ENCODE measurements at places on chromosomes 5 and 9. TPM values are rescaled to one million over a fixed set of nuclear protein-coding genes. Genes with fewer than 3 reads are reported as not detected.

DNA sequence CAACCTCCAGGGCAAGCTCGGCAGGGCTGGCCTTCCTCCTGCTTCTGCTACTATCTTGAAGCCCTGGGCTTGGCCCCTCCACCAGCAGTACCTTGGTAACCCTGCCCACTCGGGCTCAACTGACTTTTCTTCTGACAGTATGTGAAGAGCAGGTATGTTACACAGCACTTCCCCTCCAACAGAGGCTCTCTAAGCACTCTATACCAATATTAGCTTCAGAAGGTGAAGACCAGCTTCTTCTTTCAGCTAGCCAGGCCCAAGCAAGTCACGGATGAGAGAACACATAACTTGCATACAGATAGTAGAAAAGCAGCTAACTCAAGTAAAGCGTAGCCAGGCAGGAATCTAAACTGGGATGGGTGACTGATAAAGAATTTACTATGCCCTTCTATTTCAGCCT is 64.3 kb downstream of the FEM1C start:
- H3K4me3 ChIP-seq = no peak overlapping the region
- no peaks in the 10 kb centered on the region for H3K36me3 ChIP-seq
- H3K27me3 ChIP-seq = no peaks in the 10 kb centered on the region
- DNase-seq = no peak
- peaks cover 34% of the 10 kb centered on the region for H3K4me1 ChIP-seq
- H3K27ac ChIP-seq = no peak overlapping the region

DNA sequence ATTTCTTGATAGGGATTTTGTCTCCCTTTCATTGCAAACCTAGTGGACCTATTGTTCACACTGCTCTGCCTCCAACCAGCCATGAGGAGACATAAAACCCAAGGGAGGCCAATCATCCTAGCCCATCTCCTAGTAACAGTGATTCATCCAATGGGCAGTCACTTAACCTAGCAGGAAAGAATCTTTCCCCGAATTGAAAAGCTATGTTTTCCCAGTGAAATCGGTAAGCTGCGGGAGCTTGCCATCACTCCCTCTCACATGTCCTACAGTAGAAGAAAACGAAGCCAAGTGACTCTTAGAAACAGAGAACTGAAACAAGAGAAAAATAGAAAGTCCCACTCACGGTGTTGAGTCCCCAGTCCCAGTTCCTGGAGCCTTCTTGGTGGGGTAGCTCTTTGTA is 123.3 kb downstream of the SUSD1 start:
- no peak overlapping the region for H3K27ac ChIP-seq
- no peaks in the 10 kb centered on the region for H3K27me3 ChIP-seq
- no peak overlapping the region for H3K4me3 ChIP-seq
- H3K36me3 ChIP-seq = peaks cover 46% of the 10 kb centered on the region
- peaks cover 4% of the 10 kb centered on the region for H3K4me1 ChIP-seq

- DNase-seq = no peak
- no peak overlapping the region for H3K27ac ChIP-seq
- H3K36me3 ChIP-seq = no peaks in the 10 kb centered on the region
- no peaks in the 10 kb centered on the region for H3K27me3 ChIP-seq
- no peak overlapping the region for H3K4me3 ChIP-seq
Measured at GRCh38 chr9:103397868-103398600, 402.9 kb downstream of the CYLC2 start.

The NPR3 gene
- not detected for polyA plus RNA-seq

DNA sequence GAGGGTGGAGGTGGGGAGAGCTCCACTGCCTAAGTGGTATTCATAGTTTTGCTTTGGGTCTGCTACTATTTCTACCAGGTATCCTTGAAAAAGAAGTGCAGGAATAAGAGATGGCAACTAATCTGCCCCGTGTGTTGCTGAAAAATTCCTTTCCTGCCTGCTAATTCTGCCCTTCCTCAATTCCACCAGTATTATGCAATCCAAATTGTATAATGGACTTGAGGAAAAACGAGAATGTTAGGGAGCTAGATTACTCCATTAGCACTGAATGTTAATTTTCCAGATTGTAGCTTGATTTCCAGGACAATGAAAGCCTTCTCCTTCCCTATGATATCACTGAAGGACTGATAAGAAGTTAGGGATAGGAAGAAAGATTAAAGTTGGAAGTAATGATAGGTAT is 16.9 kb downstream of the ADAM19 start:
- no peak for DNase-seq
- H3K27me3 ChIP-seq = no peaks in the 10 kb centered on the region
- no peak overlapping the region for H3K4me3 ChIP-seq

The SAPCD2 gene
- polyA plus RNA-seq = 0.03 TPM

DNA sequence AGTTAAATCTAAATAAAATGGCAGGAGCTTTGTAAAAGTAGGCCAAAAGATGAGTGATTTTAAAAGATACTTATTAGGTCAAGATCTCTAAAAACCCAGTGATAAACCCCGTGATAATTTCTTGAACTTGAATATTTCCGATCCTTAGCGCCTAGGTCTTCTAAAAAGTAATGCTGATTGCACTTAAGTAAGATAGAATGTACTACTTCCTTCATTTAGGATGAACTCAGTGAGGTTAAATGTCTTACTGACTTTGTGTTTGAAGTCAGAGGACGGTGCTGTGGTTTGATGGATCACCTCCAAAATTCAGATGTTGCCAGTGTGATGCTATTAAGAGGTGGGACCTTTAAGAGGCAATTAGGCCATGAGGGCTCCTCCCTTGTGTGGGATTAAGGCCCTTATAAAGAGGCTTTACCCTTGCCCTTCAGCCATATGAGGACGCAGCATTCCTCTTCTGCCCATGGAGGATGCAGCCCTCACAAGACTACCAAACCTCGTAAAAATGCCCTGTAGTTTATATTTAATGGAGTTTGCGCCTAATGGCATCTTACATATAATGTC is 130.1 kb downstream of the TRIO start:
- H3K27me3 ChIP-seq = no peaks in the 10 kb centered on the region
- peaks cover 13% of the 10 kb centered on the region for H3K36me3 ChIP-seq
- H3K27ac ChIP-seq = no peak overlapping the region
- no peak for DNase-seq

GRCh38 chr5:176670449-176670848 is 23.2 kb downstream of the TSPAN17 start:
- H3K36me3 ChIP-seq = no peaks in the 10 kb centered on the region
- DNase-seq = no peak

The SLC45A2 gene
- not detected for polyA plus RNA-seq

GRCh38 chr5:175797521-175798038 is 73.8 kb upstream of the CPLX2 start:
- no peak for DNase-seq
- no peak overlapping the region for H3K4me3 ChIP-seq
- H3K4me1 ChIP-seq = peaks cover 3% of the 10 kb centered on the region
- peaks cover 42% of the 10 kb centered on the region for H3K27me3 ChIP-seq
- no peaks in the 10 kb centered on the region for H3K36me3 ChIP-seq

GRCh38 chr9:136985027-136985602 is 2.3 kb downstream of the LCNL1 start:
- no peaks in the 10 kb centered on the region for H3K4me1 ChIP-seq
- H3K27me3 ChIP-seq = peaks cover 19% of the 10 kb centered on the region
- H3K36me3 ChIP-seq = no peaks in the 10 kb centered on the region
- no peak for DNase-seq
- H3K27ac ChIP-seq = no peak overlapping the region
- no peak overlapping the region for H3K4me3 ChIP-seq

GRCh38 chr9:36166168-36166927 is 2.8 kb upstream of the CCIN start:
- peak; percentile 85 for DNase-seq
- H3K27me3 ChIP-seq = no peaks in the 10 kb centered on the region
- no peak overlapping the region for H3K27ac ChIP-seq
- peaks cover 24% of the 10 kb centered on the region for H3K36me3 ChIP-seq
- peaks cover 28% of the 10 kb centered on the region for H3K4me1 ChIP-seq
- H3K4me3 ChIP-seq = peak overlapping the region; percentile 71

The ITGA2 gene
- polyA plus RNA-seq = not detected

DNA sequence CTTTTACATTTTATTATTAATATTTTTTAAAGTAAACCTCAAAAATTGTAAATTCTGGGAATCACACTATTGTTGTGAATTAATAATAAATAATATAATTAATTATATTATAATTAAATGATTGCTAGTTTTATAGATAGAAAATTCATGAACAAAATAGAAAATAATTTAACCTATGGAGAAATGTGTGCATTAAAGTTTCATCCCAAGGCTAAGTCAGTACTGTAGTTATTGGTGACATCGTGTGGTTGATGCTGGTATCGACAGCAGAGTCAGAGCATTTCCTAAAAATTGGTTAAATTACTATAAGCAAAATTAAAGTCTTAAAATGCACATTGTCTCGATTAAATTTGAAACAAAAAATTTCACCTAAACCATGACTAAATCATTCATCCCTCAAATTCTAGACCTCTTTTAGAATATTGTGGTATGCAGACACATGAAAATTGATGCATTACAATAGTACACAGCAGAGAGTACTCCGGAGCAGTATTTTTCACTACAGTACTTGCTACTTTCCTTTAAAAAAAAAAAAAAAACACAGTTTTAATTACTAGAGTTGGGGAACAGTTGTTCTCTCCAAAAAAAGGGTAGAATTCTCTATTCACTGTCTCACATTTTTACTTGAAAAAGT is 73.9 kb downstream of the RORB start:
- H3K4me1 ChIP-seq = no peaks in the 10 kb centered on the region
- no peaks in the 10 kb centered on the region for H3K36me3 ChIP-seq
- no peak overlapping the region for H3K27ac ChIP-seq
- H3K27me3 ChIP-seq = no peaks in the 10 kb centered on the region
- no peak overlapping the region for H3K4me3 ChIP-seq

GRCh38 chr9:1910269-1910811 is 104.8 kb upstream of the SMARCA2 start:
- no peak overlapping the region for H3K27ac ChIP-seq
- no peaks in the 10 kb centered on the region for H3K4me1 ChIP-seq
- H3K27me3 ChIP-seq = no peaks in the 10 kb centered on the region

- H3K4me3 ChIP-seq = peak overlapping the region; percentile 3
- peak; percentile 41 for DNase-seq
- no peaks in the 10 kb centered on the region for H3K36me3 ChIP-seq
- peak overlapping the region; percentile 29 for H3K27ac ChIP-seq
- peaks cover 19% of the 10 kb centered on the region for H3K4me1 ChIP-seq
- H3K27me3 ChIP-seq = no peaks in the 10 kb centered on the region
Measured at GRCh38 chr5:163963881-163964280, 458.5 kb downstream of the MAT2B start.
